Stimulated activated CD8-positive, alpha-beta memory T cell treated with anti-CD3 and anti-CD28 coated beads, Interleukin-2, amount 100 ng/mL, for 1 hour (primary cell): ENCODE measurements at places on chromosomes 2 and 18.

DNA sequence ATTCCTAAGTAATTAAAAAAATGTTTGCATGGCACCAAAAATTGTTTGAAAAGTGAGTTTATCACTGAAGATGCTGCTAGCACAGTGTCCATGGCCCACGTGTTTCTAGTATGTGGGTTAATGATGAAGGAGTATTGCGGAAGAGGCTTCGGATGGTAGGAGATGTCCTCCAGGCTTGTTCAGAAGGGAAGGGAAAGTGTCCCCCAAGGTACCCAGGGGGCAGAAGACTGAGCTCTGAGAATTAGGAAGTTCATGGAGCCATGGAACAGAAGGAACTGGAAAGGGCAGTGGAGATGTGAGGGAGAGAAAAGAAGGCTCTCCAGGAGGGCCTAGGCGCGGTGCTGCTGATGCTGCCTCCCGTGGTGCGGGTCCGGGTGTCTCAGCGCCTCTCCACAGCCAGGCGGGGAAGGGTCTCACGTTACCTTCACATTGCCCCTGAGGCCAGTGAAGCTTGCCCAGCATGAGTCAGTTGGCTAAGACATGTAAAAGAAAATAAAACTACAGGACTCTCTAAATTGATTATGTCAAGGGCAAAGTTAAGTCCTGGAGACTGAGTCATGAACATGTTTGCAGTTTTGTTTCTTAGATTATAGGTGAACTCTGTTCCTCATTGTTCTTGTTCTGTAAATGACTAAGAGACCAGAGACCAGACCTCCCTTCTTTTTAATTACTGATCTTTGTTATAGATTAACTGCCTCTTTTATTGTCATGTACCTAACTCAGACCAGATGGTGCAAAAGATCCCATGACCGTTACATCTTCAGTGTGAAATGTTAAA is 89.0 kb downstream of the MTCL1 start:
- DNase-seq: no peak

DNA sequence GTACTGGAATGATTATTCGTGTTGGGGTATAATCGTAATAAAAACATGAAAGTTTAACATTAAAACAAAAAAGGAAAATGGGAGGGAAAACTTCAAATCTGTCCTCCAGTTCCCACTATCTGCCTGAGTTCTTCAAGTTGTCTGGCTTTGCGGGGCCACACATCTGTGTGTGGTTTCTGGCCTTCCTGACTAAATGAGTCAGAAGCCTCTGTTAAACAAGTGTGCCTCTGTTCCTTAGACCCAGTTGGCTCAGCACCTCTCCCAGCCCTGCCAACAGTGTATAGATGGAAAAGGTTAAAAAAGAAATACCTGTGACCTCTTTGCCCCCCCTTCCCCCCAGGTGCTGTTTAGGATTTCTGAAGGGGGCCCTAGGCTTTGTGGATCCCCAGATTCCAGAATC is 30.2 kb downstream of the XDH start:
- no peak for DNase-seq

- DNase-seq: peak; percentile 88
These were observed at the start of gene ETAA1 for GRCh38 chr2:67397143-67397986. Gene ETAA1 (plus strand): TSS chr2:67397333. CDS start chr2:67397449, 116 bp downstream.

GRCh38 chr18:35717182-35717581 is 135.6 kb downstream of the GALNT1 start:
- no peak for DNase-seq

- no peak for DNase-seq
These were observed 631.8 kb upstream of the ID2 start for GRCh38 chr2:8049851-8050571.

DNA sequence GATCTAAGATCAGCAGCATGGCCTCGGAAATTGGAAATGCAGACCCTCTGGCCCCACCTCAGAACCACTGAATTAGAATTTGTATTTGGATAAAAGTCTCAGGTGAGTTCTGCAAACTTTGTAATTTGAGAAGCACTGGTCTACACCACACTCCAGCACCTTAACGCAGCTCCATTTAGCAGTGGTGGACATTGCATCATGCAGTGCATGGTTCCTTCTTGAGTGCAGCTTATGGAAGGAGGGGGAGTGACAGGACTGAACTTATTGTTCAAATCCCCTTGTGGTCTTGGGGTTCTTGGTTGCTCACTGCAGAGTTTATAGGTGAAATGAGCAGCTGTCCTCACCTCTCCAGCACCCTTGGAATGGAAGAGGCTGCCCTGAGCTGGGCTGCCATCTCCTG is 17.4 kb upstream of the STEAP3 start:
- DNase-seq: no peak

GRCh38 chr2:58714238-58714637 is 473.1 kb upstream of the FANCL start:
- DNase-seq: no peak

DNA sequence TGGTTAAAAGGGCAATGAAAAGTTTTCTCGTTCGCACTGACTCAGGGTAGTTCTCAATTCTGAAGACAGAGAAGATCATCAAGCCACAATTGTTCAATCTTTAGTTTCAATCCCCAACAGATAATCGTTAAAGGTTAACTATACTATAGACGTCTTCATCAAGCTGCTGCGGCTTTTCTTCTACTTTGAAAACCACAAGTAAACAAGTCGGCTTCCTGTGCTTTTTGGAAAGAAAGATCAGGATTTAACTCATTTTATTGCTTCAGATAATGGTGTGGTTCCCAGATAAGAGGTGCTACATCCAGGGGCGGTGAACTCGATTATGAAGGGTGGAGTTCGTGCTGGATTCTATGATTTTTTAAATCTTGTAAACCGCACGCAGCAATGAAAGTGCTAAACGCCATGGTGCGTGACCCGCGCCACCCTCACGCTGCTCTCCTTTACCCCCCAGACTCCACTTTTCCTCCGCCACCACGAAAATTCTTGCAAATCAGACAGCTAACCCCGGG is 545 bp upstream of the CDCA7 start:
- DNase-seq: no peak

DNA sequence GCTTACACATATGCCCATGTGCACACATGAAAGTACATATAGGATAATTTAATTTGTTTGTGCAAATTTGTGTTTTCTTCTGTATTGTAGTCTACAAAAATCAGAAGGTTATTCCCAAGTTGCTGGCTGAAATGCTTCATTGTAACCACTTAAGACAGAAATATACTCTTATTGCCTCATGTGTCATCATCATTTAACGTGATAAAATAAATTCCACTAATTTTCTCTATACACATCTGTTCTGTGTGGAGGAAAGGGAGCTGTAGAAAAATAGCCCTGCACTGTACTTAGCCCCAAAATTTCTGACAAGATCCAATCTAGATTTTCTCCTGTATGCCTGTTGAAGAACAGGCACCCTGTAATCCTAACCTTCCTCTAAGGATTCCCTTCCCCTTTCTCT is 20.4 kb upstream of the NR4A2 start:
- DNase-seq: no peak

GRCh38 chr18:73677450-73677849 is 470.2 kb downstream of the FBXO15 start:
- DNase-seq: no peak

DNA sequence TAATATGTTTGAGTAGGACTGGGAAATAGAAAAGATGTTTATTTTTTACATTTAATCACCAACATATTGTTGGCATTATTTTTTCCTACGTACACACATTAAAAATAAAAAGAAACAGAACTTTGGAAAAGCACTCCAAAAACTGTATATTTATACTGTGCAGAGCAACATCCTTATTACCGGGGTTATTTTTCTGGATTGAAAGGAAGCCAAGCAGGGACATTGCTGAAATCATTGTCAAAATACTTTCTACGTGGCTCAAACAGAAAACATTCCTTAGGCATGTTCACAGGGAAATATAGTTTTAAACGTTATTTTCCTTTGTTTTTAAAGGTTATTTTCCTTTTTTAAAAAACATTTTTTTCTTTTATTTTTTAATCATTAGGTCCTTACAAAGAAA is 315.0 kb upstream of the SMIM21 start:
- no peak for DNase-seq

- no peak for DNase-seq
These were observed 589.5 kb upstream of the NXPH2 start for GRCh38 chr2:139369423-139370409.

- no peak for DNase-seq
These were observed 97.6 kb upstream of the RAB6C start for GRCh38 chr2:129881786-129882396.

- no peak for DNase-seq
These were observed 35.2 kb upstream of the NOSTRIN start for GRCh38 chr2:168767258-168767657.

GRCh38 chr2:9699139-9700108 is 68.6 kb upstream of the YWHAQ start:
- no peak for DNase-seq
